ENCODE measurements at places on chromosomes 3 and 15.

- no peak for DNase-seq
Measured at GRCh38 chr15:99703603-99704443, 29.4 kb downstream of the LYSMD4 start.

- no peak for DNase-seq
Measured at GRCh38 chr3:89847955-89848354, 740.5 kb downstream of the EPHA3 start.

GRCh38 chr3:43759297-43759782 is 68.6 kb downstream of the ABHD5 start:
- DNase-seq, result no peak

- DNase-seq, result peak; percentile 70
Measured at GRCh38 chr3:122609798-122610559, 32.5 kb downstream of the PARP15 start.

DNA sequence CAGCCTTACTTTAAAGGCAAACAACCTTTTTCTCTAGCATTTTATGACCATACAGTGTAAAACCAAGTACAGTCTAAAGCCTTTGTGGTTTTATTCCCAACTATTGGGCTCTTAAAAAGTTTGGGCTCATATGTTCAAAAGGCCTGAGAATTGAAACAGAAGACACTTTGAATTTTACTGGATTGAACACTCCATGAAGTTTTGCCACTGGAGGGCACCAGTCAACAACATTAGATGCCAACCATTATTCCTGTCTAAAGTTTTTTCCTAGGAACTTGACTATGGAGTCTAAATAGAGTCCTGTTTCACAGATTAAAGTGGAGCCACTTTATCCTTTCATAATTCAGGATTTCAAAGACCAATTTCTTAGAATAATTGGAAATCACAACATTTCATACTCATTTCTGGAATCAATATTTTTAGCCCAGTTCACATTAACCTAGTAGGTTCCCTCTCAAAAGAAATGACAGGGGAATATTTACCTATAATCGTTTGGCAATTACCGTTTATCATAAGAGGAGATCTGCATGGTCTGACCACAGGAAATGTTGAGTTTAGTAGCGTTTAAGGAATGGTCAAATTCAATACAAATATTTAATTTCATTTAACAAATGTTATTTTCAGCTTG is 244.1 kb upstream of the PDZRN3 start:
- DNase-seq, result no peak

- no peak for DNase-seq
Measured at GRCh38 chr3:158765518-158766205, 33.4 kb upstream of the RARRES1 start.

- DNase-seq, result peak; percentile 7
Measured at GRCh38 chr15:31974855-31975829, 55.2 kb upstream of the CHRNA7 start.

DNA sequence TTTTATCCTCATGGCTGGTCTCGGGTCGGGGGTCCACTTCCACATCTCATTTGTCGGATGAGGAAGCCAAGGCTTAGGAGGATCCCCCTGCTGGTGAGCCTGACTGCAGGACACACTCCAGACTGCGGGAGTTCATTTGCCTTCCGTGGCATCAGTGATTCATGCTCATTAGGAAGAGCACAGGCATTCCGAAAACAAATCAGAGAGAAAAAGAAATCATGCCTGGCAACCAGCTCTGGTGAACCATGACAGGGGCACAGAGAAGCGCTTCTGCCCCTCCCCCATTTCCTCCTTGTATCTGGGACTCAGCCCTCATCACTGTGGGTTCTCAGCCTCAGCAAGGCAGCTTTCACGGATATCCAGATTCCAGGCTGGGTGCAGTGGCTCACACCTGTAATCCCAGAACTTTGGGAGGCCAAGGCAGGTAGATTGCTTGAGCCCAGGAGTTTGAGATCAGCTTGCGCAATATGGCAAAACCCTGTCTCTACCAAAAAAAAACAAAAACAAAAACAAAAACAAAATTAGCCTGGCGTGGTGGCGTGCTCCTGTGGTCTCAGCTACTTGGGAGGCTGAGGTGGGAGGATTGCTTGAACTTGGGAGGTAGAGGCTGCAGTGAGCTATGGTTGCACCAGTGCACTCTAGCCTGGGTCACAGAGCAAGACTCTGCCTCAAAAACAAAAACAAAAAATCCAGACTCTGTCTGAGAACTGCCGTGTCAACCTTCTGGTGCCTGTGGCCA is 28.4 kb downstream of the IRAK2 start:
- DNase-seq, result no peak

GRCh38 chr3:197137751-197138150 is 108.1 kb upstream of the MELTF start:
- no peak for DNase-seq

GRCh38 chr15:73225358-73226015 is 143.3 kb downstream of the HCN4 start:
- DNase-seq, result no peak

DNA sequence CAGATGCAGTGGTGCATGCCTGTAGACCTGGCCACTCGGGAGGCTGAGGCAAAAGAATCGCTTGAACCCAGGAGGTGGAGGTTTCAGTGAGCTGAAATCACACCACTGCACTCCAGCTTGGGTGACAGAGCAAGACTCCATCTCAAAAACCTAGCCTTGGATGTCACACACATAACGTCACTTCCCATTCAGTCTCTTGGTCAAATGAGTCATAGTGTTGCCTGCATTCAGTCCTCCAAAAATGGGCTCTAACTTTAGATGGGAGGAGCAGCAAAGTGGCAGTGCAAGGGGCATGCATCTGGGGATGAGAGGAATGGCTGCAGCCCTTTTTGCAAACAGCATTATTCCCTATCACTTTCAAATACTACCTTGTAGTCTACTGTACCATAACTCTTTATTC is 62.9 kb upstream of the AGBL1 start:
- no peak for DNase-seq

GRCh38 chr15:45429941-45430792 is 51.8 kb upstream of the GATM start:
- DNase-seq, result no peak

DNA sequence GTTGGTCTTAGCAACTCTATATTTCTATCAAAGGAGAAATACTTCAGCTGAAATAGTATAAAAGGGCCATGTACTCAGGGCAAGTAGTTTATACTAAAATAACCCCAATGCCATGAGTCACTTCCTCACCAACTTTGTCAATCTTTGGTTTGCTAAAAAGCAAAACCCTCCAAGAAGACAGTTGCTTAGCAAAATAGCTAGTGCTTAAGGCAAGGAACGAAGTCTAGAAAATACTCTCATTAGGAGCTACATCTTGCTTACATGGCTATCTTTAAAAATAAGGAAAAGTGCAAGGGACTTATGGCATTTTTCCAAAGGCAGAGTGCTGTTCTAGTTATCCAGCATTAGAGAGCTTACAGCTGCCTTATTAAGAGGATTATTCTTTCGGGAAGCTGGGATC is 28.4 kb downstream of the P3H2 start:
- no peak for DNase-seq

- DNase-seq, result no peak
Measured at GRCh38 chr15:30928076-30928475, 24.4 kb downstream of the FAN1 start.

- DNase-seq, result no peak
Measured at GRCh38 chr3:126023390-126023789, 54.4 kb downstream of the ROPN1B start.

- no peak for DNase-seq
Measured at GRCh38 chr3:156171281-156172267, 51.2 kb downstream of the KCNAB1 start.

GRCh38 chr15:80587816-80588456 is 107.2 kb upstream of the ABHD17C start:
- DNase-seq, result no peak

GRCh38 chr15:101314336-101315125 is 19.5 kb upstream of the SNRPA1 start:
- DNase-seq, result no peak

DNA sequence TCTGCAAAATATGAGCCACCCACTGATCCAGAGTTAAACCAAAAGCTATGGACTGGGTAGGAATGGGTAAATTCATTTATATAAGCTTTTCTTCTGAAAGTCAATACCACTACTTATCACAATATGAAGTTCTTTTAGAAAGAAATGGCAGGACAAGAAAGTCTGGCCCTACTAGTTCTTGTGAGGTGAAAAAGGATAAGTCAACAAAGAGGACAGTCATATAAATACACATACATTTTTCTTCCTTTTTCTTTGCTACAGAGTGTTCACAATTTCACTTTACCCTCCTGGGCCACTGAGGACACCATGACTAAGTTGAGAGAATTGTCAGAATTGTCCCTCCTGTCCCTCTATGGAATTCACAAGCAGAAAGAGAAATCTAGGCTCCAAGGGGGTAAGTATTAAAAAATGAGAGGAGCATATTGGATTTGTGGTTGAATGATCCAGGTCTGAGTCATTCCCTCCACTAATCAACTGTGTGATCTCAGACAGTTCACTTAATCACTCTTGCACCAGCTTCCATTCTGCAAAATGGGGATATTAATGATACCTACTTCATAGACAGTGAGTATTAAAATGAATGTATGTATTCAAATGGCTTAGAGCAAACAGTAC is 27.6 kb downstream of the ACP3 start:
- no peak for DNase-seq

DNA sequence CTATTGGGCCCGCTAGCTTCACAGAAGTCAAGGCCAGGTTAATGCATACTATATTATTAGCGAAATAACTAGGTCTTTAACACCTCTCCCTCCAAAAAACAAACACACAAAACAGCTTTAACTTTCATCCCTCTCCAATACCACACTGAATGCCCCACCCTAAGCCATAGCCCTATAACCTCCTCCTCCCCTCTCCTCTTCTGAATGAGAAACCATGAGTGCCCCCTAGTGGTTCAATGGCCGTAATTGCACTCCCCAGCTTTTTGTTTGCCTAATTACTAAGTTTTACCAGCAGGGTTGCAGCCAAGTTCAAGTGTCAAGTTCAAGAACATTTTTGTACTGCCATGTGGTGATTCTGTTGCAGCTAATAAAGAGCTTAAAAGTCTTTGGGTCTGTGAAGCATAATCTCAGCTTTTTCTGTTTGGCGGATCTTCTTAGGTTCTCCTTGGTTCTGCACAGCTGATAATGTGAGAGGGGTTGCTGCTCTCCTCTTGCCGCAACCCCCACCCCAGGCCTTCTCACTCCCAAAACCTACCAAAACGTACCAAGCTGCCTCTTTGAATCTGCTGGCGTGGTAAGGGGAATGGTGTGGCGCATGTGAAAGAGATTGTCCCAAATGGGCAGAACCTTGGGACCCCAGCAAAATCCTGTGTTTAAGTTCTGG is 57.9 kb downstream of the RPL22L1 start:
- peak; percentile 55 for DNase-seq

Data from bone marrow (tissue), 2 donors.